ENCODE measurements at places on chromosomes 13 and 19. TPM values are rescaled to one million over a fixed set of nuclear protein-coding genes. Genes with fewer than 3 reads are reported as not detected.

DNA sequence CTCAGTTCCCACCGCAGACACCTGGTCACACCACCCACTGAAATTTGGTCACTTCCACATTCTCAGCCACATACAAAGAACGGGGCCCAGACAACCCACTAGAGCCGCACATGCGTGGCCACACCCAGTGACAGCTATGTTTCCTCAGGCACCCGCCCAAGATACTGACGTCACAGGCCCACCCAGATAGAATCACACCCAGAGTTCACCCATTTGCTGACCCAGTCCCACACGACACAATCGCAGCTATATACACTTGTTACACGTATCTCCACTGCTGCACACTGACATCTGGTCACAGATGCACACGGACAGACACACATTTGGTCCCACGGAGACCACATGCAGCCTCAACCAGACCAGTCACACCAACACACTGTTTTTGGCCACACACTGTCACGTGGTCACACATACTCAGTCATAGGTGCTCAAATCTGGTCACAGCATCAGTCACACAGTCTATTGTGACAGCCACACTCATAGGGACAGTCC, 2.9 kb downstream of the NUMBL start:
- no peak for DNase-seq

Gene TMEM86B
- 6.6 TPM for polyA plus RNA-seq

Gene TNNI3
- polyA plus RNA-seq, result 5.2 TPM

Gene LILRB5
- 0.84 TPM for polyA plus RNA-seq

GRCh38 chr19:37931881-37932655, 25.1 kb downstream of the SIPA1L3 start:
- peak; percentile 43 for DNase-seq

DNA sequence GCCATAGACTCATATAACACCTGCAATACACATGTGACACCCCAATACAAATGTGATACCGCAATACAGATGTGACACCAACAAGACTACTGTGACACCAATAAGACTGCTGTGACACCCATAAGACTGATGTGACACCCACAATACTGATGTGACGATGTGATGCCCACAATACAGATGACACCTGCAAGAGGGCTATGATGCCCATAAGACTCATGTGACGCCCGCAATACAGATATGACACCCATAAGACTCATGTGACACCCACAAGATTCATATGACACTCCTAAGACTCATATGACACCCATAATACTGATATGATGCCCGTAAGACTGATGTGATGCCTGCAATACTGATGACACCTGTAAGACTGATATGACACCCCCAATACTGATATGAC, 113.0 kb downstream of the MRPL57 start:
- no peak for DNase-seq

GRCh38 chr13:55437162-55437561, 1703.6 kb upstream of the PRR20A start:
- no peak for DNase-seq
